ENCODE measurements at places on chromosomes 7 and 10.
A peak's percentile ranks its signal among the peaks of the same experiment; 100 is the strongest.

GRCh38 chr7:117375380-117375779 lies 51.9 kb downstream of the ASZ1 start:
- DNase-seq: peak; percentile 6

DNA sequence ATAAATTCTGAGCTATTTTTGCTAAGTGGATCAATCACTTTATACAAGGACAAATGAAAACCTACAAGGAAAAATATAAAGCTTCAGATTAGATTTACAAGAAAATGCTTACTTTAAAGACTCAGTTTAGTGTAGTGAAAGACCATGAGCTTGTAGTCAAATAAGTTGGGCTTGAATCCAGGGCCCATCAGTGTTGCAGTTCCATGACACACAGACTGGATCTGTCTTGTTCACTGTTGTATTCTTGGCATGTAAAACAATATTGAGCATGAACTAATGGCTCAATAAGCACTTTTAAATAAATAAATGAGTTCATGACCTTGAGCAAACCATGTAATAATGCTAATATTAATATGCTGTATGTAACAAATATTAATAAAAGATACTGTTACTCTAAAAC lies 164.6 kb upstream of the KCND2 start:
- DNase-seq: no peak

- DNase-seq: no peak
These were observed 48.3 kb downstream of the EBF3 start for GRCh38 chr10:129915526-129916378.

GRCh38 chr7:141820067-141820466 lies 21.2 kb downstream of the PRSS37 start:
- no peak for DNase-seq

DNA sequence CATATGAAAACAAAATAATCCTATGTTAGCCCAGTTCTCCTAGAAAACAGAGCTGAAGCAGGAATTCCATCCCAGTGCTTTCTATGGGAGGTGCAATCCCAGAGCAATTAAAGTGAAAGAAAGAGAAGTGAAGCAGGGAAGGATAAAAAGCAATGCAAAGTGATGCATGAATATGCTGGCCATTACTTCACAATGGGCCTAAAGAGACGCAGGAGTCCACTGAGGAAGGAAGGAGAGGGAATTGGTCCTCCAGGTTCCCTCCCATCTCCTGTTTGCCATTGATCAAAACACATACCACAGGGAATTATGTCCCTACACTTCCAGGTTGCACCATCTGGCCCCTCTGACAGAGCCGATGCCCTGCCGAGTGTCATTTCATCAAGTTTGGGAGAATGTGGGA lies 392.2 kb upstream of the NFE2L3 start:
- DNase-seq: no peak

- peak; percentile 6 for DNase-seq
These were observed 50.3 kb upstream of the ATP6V0A4 start for GRCh38 chr7:138848056-138848980.

DNA sequence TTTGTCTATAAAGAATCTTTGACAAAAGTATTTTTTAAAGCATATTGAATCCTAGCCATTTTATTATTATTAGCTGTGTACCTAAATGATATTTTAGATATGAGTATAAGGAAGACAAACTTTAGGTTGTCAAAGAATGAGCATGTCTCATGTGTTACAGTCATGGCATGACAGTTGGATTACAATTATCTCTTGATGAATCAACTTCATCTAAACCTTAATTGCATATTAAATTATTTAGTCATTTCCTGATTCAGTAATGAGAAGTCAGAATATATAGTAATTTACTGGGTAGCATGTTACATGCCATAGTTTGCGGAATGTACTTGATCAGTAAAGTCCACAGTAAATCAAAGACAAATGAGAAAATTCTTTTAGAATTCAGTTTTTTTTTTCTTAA lies 59.2 kb downstream of the MAPK8 start:
- no peak for DNase-seq

DNA sequence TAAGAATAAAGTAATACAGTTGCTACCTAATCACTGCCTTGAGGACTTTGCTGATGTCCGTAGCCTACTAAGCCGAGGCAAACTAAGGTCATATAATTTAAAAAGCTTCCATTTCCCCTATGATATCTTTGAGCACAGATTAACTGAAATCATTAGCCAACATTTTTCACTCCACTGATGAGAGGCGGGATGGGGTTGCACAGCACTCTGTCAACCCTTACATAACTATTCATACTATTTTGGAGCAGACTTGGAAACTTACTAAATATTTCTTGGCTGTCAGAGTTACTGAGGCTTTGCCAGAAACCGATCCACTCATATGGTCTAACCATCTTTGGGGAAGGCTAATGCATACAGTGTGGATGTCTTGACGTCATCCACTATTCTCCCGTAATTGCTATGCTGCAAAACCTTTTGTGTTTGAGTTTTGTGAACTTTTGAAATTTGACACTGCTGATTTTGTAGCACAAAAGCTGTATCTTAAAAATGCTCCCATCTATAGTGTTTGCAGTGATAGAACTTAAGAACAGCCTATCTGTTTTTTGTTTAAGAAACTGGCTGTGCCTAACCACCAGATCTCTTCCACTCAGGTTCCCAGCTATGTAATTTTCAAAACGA lies 248.7 kb downstream of the TSPAN12 start:
- no peak for DNase-seq

DNA sequence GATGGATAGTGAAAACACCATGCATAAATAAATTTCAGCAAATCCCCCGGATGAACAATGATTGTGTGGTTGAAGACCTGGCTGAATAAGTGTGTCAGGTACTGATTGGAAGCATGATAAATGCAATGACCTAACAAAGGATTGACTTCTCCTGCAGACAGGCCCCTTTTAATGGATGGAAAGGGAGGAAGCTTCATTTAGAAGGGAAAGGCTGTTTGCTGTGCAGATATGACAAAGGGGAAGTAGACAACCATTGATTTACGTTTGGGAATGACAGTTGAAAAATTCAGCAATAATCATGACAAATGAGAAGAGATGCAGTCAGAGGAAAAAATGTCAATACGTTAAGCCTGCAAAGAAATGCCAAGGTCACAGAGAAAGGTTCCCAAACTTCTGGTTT lies 503.8 kb downstream of the LRMDA start:
- no peak for DNase-seq

GRCh38 chr10:59265141-59265540 lies 88.7 kb downstream of the PHYHIPL start:
- no peak for DNase-seq

- DNase-seq: no peak
These were observed 20.2 kb upstream of the BAIAP2L1 start for GRCh38 chr7:98420966-98421612.

- DNase-seq: peak; percentile 18
These were observed 323.1 kb downstream of the TFEC start for GRCh38 chr7:115707258-115708012.

DNA sequence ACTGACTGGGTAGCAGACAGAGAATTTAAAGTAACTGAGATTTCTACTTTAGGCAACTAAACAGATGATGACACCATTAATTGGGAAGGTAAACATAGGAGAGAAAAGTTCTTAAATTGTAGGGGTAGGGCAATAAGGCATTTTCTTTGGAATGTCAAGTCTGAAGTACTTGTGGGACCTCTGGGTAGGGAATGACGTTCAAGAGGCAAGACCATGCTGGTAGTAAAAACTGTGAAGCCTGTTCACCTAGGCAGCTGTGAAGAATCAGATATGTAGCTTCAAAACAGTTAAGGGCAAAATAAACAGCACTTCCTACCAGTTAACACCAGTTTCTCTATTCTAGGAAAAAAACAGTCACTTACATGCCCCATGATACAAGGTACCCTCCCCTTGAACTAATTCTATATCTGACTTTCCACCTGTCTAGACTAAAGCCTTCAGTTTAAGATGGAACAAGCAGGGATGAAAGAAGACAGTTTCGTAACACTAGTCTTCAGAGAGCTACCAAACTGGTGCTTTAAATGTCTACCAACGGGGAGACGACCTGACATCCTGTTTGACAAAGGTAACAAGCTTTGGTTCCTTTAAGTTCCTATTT lies 63.1 kb upstream of the KCNIP2 start:
- DNase-seq: no peak

- DNase-seq: no peak
These were observed 70.0 kb downstream of the ALOX5 start for GRCh38 chr10:45444022-45444421.
